Epithelial cell of prostate (primary cell): ENCODE measurements at places on chromosomes 1 and 21.

GRCh38 chr1:116495535-116495934 is 75.3 kb downstream of the CD58 start:
- no peak for DNase-seq

DNA sequence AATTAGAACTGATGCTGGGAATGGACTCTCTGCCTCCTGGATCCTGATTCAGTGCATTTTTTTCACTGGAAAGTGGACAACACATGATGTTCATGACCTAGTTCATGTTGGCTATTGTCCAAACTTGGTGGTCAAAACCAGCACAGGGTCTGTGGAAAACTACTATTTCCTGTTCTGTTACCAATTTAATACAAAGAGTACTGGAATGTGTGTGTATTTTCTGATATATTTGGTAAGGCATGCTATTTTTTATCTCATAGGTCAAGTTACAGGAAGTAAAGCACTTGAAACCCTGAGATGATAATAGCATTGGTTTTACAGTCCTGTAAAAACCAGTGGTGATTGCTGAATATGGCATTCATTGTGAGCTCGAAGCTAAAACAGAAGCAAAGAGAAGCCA is 89.9 kb downstream of the SGIP1 start:
- DNase-seq, result no peak

- no peak for DNase-seq
These were observed 9.9 kb downstream of the MYOM3 start for GRCh38 chr1:24101796-24102586.

DNA sequence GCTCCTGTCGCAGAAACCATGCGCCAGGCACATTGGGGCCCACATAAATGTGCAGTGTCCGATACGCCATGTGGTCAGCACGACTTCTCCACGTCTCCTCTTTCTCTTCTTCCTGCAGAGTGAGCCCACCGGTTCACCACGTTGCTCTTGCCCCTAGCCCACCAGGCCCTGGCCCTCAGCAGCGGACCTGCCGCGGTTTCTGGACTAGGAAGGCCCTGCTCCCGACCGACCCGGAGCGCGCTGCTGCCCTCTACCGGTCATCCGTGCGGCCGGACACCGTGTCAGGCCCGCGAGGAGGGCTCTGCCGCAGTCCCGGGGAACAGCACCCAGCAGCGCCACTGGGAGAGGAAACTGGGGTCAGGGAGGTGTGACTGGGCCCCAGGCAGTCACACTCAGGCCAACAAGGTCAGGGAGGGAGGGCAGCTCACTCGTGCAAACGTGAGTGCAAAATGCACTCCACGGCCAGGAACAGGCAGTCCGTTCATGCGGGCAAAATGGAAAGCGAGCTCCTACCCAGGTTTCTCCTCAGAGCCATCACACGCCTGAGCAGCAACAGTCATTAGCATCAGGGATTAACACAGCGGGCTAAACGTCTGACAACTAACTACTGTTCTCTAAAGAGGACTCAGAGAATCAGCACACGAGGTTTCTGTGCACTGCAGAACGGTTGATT is 13.7 kb downstream of the TLR5 start:
- no peak for DNase-seq

DNA sequence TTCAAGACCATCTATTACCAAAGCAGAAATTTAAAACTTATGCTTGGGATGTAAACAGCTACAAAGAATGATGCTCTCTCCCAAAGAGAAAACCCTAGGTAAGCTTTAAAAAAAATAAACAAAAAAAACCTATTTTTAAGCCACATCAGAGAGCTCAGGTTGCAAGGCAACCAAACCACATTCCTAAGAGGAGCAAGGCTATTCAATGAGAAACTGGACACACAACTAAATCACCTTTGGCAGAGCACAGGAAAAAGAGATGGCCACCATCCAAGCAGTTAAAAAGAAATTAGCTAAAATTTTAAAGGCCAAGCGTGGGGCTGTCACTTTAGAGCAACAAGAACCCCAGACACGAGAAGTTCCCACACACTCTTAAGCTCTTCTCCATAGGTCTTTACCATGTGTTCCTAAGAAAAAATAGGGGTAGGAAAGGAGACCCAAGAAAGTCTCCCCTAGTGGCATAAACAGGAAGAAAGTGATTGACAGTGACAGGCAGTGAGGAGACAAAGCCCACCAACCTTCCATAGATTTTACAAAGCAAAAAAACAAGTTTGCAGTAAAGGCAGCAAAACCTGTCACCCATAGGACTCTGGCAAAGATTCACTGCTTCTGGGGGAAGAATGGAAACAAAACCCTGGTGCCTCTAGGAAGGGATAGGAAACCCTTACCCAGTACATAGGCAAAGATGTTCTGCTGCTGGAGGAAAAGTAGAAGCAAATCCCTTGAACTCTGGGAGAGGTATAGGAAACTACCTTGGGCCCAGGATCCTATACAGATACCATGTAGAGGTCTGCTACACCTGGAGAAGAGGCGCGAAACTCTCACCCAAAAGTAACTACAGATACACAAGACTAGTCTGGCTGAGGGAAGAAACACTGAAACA is 68.5 kb downstream of the FOXJ3 start:
- DNase-seq, result no peak

- DNase-seq, result no peak
These were observed 407 bp upstream of the PIGV start for GRCh38 chr1:26787381-26787705.
